ENCODE measurements at places on chromosomes 13 and 19.

- no peak for DNase-seq
Observed at GRCh38 chr13:27130979-27131623, 40.5 kb downstream of the USP12 start.

GRCh38 chr19:38686530-38686888 is 39.1 kb downstream of the ACTN4 start:
- DNase-seq: no peak

GRCh38 chr19:42290523-42291434 is 11.2 kb upstream of the PRR19 start:
- no peak for DNase-seq

DNA sequence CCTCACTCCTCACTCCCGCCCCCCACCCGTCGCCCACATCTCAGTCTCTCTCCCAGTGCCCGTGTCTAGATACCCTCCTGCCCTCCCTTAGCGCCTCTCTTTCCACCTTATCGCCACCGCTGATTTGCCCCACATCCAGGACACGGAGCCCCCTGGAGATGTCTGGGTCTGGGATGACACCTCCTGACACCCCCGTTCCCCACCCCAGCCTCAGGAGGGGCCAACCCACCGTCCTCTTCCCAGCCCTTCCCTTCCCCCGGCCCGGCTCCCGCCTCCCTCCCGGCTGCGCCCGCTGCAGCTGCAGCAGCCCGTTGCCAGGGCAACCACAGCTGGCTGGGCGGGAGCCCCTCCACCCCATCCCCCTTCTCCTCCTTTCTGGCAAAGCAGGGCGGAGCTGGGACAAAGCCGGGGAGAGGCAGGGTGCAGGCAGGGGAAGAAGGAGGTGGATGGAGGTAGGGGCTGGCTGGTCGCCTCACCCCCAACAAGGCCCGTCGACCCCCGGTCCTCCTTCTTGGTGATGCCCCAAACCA is 13.5 kb downstream of the DPF1 start:
- DNase-seq: no peak

DNA sequence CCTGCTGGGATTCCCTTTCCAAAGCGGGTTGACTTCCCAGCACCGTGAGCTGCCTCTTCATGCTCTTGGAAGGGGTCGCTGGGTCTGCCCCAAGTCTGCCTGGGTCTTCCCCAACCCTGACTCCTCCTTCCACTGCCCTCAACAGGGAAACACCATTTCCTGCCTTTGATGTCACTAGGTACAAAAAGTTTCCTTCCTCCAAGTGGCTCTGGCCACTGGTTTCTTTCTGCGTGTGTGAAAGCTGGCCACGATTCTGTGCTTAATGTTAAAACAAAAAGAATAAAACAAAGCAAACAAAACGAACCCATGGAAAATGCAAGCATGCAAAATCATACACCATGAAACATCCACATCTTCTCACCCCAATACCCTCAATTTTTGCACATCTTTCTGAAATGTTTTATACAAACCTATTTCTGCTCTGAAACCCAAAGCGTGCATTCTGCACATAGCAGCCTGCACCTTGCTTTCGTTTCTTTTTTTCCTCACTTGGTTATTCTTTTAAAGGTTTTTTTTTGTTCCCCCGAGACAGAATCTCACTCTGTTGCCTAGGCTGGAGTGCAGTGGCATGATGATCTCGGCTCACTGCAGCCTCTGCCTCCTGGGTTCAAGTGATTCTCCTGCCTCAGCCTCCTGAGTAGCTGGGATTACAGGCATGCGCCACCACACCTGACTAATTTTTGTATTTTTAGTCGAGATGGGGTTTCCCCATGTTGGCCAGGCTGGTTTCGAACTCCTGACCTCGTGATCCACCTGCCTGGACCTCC is 12.5 kb upstream of the TNFSF9 start:
- DNase-seq: no peak

DNA sequence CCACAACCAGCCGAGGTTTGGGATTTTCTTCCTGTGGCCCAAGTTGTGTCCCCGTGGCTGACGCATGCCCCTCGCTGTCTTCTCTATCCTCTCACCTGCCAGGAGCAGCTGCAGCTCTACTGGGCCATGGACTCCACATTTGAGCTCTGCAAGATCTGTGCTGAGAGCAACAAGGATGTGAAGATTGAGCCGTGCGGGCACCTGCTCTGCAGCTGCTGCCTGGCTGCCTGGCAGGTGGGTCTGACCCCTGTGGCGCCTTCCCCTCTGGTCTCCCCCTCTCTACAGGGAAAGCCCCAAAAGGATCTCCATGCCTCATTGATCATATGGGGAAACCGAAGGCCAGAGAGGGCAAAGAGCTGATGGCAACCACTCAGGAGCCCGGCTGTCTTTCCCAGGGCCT is 14.6 kb downstream of the CBLC start:
- no peak for DNase-seq

DNA sequence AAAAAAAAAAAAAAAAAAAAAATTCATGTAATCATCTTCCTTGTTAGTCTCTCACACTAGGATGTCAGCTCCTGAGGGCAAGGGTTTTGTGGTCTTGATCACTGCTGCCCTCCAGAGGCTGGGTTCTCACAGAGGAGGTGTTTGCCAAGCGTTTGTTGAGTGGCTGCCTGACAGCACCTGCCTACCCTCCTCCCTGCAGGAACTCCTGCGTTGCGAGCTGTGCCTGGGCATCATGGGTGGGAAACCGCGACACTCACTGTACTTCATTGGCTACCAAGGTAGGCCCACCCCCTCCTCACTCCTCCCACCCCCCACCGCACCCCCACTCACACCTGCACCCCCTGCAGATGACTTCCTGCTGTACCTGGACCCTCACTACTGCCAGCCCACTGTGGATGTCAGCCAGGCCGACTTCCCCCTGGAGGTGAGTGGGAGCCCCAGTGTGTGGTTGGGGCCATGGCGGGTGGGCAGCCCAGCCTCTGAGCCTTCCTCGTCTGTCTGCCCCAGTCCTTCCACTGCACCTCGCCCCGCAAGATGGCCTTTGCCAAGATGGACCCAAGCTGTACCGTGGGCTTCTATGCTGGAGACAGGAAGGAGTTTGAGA is 8.1 kb downstream of the ATG4D start:
- DNase-seq: no peak

- DNase-seq: no peak
Observed at GRCh38 chr19:2212861-2213711, 23.0 kb downstream of the PLEKHJ1 start.

- DNase-seq: no peak
Observed at GRCh38 chr19:35416331-35416730, 31.7 kb upstream of the FFAR2 start.

DNA sequence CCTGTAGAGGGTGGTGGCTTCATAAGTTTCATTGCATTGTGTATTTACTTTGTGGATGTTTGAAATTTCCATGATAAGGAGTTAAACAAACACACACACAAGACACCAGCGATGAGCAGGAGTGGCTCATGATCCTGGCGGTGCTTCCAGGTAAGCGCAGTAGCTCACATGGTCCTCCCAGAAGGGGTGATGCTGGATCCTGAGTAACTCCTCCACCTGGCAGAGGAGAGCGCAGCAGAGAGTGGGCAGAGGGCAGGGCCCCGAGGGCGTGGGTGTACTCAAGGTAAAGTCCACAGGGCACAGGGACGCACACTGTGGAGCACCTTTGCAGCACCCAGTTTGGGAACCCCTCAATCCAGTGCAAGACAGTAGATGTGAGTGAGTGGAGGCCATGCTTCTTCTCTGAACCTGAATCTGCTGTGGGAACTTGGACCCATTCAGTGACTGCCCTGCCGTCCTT is 54.0 kb downstream of the RFX2 start:
- DNase-seq: no peak

GRCh38 chr19:38706792-38707511 is 37.3 kb downstream of the CAPN12 start:
- DNase-seq: no peak

- no peak for DNase-seq
Observed at GRCh38 chr19:17943274-17944221, 10.7 kb downstream of the CCDC124 start.

- DNase-seq: no peak
Observed at GRCh38 chr13:98923641-98924397, 54.0 kb downstream of the DOCK9 start.

DNA sequence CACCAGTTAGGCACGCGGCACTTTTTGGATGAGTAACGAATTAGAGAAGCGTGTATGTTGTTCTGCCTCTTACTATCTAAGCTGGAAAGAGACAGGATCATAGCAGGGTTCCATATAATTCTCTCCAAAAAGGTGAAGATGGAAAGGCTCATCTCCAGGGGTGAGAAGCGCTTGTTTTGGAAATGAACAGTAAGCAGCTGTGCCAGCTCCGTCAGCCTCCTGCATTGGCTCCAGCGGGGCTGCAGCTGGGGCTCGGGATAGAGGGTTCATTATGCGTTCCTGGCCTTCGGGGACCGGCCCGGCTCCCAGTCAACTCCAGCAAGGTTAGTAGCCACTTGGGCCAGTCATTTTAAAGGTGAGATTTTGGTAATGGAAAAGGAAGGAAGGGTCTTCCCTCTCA is 155.5 kb downstream of the COL4A1 start:
- DNase-seq: no peak

DNA sequence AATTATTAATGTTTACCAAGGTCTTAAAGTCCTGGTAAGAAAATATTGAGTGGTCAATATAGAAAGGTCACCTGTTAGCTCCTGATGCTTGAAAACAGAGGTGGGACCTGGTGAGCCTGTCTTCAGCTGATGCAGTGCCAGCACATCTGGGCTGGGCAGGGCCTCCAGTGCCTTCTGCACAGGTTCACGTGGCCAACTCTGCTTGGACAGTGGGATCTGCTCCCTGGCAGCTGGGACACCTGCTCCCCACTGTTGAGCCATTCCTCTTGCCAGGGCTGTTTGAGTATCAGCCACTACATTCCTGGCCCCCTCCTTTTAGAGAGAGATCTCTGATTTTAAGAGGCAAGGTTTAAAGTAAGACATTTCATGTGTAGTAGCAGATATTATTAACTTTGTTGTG is 135.0 kb downstream of the TM9SF2 start:
- DNase-seq: no peak

GRCh38 chr19:46124638-46125115 is at the start of gene IGFL3:
TSS of gene IGFL3 (minus strand) at chr19:46124688. CDS start at chr19:46124649, 39 bp downstream.
- no peak for DNase-seq

DNA sequence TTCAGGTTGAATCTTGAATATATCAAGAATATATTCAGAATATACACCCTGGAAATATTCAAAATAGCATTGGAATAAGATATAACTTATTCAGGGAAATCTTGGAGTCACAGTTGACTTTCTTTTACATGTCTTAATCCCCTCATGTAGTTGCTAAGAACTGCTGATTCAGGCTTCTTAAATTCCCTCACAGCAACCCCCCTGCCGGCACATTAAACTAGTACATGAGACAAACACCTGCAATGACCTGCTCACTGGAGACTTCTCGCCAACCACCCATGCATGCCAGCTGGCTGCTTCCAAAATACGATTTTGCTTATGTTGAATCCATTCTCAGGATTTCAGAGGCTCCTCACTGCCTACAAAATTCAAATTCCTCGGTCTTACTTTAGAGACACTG is 997.1 kb downstream of the EFNB2 start:
- DNase-seq: no peak

DNA sequence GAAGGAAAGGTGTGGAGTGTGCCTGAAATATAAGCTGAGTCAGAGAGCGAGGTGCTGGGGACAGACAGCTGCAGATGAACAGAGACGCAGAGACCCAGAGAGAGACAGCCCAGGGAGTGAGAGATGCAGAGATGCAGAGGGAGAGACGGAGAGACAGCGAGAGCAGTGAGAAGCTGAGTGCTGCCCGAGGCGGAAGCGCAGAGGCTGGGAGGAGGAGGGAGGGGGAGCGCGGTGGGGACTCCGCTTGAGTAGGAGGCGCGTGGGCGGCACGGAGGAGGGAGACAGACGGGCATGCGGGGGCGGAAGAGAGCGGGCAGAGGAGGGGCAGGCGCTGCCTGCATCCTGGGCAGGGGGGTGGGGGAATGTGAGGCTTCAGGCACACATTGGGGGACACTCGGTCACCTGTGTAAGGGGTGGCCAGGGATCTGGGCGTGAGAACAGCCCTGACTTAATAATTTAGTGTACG is 25.7 kb downstream of the SLC8A2 start:
- no peak for DNase-seq

DNA sequence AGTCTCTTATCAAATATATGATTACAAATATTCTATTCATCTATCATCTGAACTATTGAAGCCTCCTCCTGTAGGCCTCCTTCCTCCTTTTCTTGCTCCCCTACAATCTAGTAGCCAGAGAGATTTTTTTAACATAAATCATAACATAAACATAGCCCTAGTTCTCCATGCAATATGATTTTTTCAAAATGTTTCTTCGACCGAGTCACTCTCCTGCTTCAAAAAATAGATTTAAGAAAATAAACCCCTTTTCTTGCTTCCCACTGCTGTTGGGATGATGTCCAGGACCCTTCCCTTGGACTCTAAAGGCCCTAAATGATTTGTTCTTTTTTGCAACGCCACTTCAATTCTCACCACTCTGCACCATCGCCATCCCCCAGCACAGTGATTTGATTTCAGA is 319.7 kb upstream of the TSHZ3 start:
- no peak for DNase-seq

- DNase-seq: no peak
Observed at GRCh38 chr19:17385878-17386611, 8.0 kb downstream of the CCDC194 start.
